ENCODE measurements at places on chromosomes 2 and 18. TPM values are rescaled to one million over a fixed set of nuclear protein-coding genes. Genes with fewer than 3 reads are reported as not detected.

The GNLY gene
- 6.2 TPM for polyA plus RNA-seq

The BMP10 gene
- polyA plus RNA-seq = not detected

The TM4SF20 gene
- 0.08 TPM for polyA plus RNA-seq

The ADGRF3 gene
- polyA plus RNA-seq = 1.9 TPM

The METTL4 gene
- 24.0 TPM for polyA plus RNA-seq

The NEU4 gene
- 0.49 TPM for polyA plus RNA-seq

The EVX2 gene
- polyA plus RNA-seq = 0.03 TPM

The CHRND gene
- polyA plus RNA-seq = 0.15 TPM

The KYNU gene
- 0.67 TPM for polyA plus RNA-seq

The AQP12B gene
- polyA plus RNA-seq = not detected

The CFAP210 gene
- polyA plus RNA-seq = 2.0 TPM

The LYPD6B gene
- 24.0 TPM for polyA plus RNA-seq

The SMCHD1 gene
- 46.1 TPM for polyA plus RNA-seq

The TUBA4B gene
- polyA plus RNA-seq = 3.1 TPM

The VWA3B gene
- polyA plus RNA-seq = 3.0 TPM

The CPO gene
- polyA plus RNA-seq = 0.40 TPM

The PSMA8 gene
- not detected for polyA plus RNA-seq

The ITM2C gene
- 316 TPM for polyA plus RNA-seq

The FBXO15 gene
- 3.8 TPM for polyA plus RNA-seq

The TMEM169 gene
- polyA plus RNA-seq = 0.73 TPM

The RAMP1 gene
- 18.4 TPM for polyA plus RNA-seq

The UBE2E3 gene
- polyA plus RNA-seq = 142 TPM

The FAM136A gene
- 56.3 TPM for polyA plus RNA-seq

The MFSD2B gene
- 5.7 TPM for polyA plus RNA-seq

The FBXO36 gene
- 4.9 TPM for polyA plus RNA-seq

The GALNT3 gene
- 32.7 TPM for polyA plus RNA-seq

The CDH20 gene
- polyA plus RNA-seq = 0.23 TPM

Measured in right lung (tissue), 10 donors.